ENCODE measurements at places on chromosomes 16 and 17.
A peak's percentile ranks its signal among the peaks of the same experiment; 100 is the strongest.

DNA sequence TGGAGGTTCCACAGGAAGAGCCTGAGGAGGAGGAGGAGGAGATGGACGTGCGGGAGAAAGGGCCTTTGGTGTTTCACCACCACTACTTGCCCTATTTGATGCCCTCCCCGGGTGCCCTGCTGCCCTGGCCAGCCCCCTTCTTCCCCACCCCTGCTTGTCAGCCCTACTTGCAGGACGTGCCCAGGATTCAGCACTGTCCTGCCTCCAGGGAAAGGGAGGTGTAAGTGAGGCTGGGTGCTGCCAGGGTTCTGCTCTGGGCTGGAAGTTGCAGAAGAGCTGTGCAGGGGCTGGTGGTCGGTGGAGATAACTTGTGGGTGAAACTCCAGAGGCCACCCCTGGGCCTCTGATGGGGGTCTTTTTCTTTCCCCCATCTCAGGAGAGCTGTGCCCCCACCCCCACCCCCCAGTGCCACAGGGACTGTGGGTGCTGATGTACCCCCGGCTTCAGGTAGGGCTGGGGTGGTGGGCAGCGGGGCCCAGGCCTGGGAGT is 3.0 kb downstream of the PRR29 start:
- peak; percentile 7 for DNase-seq

DNA sequence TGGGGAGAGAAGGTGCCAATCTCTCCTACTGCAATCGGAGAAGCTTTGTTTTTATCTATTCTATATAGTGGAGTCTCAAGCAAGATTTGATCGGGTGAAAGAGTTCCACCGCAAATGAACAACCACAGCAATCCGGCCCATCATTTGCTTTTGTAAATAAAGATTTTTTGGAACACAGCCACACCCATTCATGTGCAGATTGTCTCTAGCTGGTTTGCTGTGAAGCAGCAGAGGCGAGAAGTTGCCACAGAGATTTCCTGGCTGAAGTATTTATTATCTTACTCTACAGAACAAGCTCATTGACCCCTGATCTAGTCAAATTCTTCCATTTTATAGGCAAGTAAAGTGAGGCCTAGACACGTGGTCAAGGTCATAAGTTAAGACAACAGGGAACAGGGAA is 195.5 kb upstream of the TNRC6C start:
- DNase-seq, result no peak

GRCh38 chr17:51731941-51732722 is 426.4 kb downstream of the CA10 start:
- DNase-seq, result no peak

GRCh38 chr16:6279286-6279685 is 1053.4 kb upstream of the RBFOX1 start:
- DNase-seq, result no peak

GRCh38 chr16:16075488-16076422 is 126.3 kb downstream of the ABCC1 start:
- DNase-seq, result no peak

DNA sequence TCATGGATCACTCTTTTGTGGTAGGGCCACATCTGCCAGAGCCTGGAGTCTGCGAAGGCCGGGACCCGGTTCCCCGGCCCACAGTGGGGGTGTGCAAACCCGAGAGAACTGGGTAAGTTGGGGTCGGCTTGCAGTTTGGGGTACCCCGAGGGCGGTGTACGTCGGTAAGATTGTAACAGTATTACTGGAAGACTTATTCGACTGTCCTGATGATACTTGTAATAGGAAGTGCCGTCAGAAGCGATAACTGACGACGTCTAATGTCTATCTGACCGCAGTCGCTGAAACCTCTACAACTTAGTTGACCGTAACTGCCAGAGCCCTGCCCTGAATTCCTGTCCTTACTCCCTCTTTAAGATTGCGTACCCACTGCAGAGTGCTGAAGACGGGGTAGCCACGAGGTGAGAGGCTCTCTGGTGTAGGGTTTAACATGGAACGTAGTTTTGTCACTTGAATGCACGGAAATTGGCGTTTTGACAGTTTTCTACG is 24.0 kb downstream of the TRPV2 start:
- DNase-seq, result no peak

DNA sequence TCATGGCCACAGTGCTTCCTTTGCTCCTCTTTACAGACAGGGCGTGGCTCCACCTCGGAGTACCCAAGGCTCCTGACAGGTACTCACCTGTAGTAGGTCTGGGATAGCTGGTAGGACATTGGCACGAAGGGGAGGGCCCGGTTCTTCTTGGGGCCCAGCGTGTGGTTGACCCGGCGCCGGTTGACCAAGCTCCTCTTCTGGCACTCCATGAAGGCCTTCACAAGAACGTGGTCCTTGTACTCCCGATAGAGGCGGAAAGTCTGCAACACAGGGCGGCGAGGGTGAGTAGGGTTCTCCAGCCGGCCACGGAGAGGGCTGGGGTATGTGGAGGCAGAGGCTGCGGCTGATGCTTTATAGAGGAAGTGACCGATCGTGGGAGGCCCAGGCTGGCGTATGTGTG is 69.7 kb downstream of the IL21R start:
- DNase-seq, result no peak

GRCh38 chr17:81328978-81329926 is 34.1 kb upstream of the SLC38A10 start:
- no peak for DNase-seq

DNA sequence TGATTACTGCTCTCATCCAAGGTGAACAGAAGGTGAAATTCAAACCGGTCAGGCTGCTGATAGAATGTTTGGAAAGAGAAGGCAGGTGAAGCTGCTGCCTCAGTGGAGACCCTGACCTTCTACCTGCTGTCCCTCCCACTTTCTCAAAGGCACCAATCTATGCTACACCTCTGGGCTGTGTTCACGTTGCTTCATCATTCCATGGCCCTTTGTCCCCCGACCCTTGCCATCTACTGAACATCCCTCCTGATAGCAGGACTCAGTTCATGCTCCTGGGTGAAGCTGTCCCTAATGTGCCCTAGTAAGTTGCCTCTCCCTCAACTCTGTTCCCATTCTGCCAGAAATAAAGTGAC is 44.2 kb upstream of the SOX9 start:
- no peak for DNase-seq

GRCh38 chr17:4262703-4263102 is 1.1 kb downstream of the ANKFY1 start:
- no peak for DNase-seq

DNA sequence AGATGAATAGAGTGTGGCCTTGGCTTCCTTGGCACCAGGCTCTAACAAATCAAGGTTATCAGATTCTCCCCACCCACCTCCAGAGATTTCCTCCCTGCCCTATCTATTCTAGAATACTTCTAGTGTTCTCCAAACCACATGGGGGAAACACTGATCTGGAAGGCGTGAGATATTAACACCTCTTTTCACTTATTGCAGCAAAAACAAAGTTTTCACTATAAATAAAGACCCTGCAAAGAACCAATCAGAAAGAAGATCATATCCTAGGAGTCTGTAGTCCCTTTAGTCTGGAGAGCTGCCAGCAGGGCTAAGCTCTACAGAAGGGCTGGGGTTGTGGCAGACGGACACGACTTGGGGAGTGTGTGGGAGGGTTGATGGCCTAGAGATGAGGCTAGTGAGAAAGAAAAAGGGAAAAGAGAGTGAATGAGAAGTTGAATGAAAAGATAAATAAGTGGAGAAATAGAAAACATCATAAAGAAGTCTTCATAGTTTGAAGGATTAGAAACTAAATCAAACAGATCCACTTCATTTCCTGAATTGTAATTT is 8.6 kb upstream of the SKAP1 start:
- DNase-seq, result no peak

DNA sequence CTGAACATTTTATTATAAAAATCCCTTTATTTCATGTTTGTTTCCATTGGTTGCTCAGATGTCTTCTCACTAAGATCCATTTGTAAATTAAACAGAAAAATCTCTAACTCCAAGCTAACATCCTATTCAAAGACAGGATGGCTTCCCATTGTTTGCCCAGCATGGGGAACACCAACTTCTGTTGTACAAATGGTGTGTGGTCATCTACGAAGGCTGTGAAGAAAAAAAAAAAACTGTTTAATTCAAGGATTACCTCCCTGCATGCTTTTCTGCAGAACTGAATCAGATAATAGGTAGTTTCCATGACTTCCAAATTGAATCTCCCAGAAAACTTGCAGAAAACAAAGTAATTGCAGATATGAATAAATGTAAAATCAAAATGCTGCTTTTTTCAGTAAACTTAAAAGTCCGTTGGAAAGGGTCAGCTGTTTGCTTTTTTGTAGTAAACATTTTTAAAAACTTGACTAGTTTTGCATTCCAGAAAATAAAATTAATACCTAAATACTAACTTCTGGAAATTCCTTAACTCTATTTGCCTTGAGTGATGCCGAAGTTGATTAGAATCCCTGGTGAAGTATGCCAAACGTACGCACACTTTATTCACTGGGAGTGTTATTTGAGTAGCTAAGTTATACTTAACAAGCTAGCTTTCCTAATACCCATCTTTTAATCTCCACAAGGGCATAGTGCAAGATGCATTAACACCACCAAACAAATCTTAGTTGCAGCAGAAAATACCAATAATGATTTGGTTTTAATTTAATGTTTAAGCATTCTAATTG is 7.7 kb downstream of the SALL1 start:
- DNase-seq, result no peak
